Left renal cortex interstitium (tissue), 4 donors: ENCODE measurements at places on chromosomes 2 and 18. TPM values are rescaled to one million over a fixed set of nuclear protein-coding genes. Genes with fewer than 3 reads are reported as not detected.

PDK1 gene
- polyA plus RNA-seq, result 12.1 TPM

FAM228A gene
- polyA plus RNA-seq, result 0.71 TPM

SERPINB4 gene
- polyA plus RNA-seq, result not detected

UGT1A8 gene
- polyA plus RNA-seq, result not detected

PIEZO2 gene
- polyA plus RNA-seq, result 17.8 TPM

- DNase-seq, result no peak
These were observed 29.3 kb upstream of the CYP20A1 start for GRCh38 chr2:203209538-203209937.

DNA sequence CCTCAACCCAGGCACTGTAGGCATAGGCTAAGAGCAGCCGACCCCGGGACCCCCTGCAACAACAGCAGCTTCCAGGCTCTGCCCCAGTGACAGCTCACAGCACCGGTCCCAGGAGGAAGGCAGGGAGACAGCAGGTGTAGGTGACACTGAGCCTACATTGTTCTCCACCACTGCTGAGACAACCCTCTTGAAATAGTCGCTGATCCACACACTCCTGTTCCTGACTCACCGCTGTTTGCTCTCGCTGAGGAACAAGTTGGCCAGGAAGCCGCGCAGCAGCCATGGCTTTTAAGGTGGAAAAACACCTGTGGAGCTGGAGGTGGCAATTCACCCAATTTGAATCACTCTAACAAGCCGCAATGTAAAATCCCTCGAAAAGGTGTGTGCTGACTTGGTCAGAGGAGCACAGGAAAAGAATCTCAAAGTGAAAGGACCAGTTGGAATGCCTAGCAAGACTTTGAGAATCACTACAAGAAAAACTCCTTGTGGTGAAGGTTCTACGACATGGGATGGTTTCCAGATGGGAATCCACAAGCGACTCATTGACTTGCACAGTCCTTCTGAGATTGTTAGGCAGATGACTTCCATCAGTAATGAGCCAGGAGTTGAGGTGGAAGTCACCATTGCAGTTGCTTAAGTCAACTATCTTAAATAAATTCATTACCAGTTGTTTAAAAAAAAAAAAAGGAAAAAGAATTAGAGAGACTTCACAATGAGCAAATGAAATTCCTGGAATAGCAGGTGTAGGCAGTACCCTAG, 167.5 kb downstream of the ARL4C start:
- DNase-seq, result no peak

DNA sequence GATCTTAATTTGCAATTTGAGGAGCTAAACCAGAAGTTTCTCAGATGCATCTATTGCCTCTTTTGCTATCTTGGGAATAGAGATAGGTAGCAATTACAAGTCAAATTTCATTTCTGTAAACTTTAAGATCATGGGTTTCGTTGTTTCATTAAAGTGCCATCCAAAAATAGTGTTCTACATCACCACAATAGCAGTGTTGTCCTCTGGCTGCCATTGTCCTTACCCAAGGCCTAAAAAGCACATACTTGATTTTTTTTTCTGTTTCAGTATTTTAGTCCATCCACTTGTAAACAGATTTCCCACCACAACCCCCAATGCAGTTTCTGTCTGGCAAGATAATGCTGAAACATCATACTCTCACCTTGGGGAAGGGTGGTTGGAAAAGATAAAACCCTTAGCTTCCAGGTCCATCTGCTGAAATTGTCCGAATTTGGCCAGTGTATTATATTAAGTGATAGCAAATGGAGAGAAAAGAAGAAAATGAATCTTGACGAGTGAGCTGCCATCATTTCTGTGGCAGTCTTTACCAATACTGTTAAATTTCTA, 136.2 kb downstream of the LCLAT1 start:
- no peak for DNase-seq

- DNase-seq, result no peak
These were observed 318.5 kb upstream of the CWC22 start for GRCh38 chr2:180325416-180326120.

GRCh38 chr2:152715854-152716428, 1.3 kb downstream of the PRPF40A start:
- no peak for DNase-seq

GRCh38 chr2:232190796-232191195, 187.8 kb upstream of the ALPP start:
- DNase-seq, result no peak

DNA sequence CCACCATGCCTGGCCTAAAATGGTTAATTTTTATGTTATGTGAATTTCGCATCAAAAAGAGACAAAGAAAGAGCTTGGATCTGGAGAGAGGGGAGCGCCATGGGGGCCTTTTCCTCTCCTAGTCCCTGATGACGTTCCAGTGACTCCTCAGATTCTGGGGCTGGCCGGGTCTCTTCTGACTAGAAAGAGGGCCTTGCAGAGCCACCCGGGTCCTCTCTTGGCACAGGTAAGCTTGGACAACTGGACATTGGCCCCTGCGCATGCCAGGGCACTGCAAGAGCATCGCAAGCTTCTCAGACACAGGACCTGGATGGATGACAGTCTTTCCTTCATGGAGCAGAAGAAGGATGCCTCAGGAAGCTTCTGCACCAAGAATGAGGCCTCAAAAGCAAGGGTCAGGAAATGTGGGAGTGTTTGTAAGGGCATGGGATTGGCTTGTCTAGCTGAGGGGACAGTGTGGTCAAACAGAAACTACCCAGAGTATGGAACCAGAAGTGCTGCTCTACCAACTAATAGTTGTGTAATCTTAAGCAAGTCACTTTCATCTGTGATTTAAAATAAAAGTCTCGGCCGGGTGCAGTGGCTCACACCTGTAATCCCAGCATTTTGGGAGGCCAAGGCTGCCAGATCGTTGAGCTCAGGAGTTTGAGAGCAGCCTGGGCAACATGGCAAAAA, 35.2 kb downstream of the FOSL2 start:
- no peak for DNase-seq

- peak; percentile 82 for DNase-seq
These were observed 418.2 kb upstream of the ZEB2 start for GRCh38 chr2:144937910-144938709.

DNA sequence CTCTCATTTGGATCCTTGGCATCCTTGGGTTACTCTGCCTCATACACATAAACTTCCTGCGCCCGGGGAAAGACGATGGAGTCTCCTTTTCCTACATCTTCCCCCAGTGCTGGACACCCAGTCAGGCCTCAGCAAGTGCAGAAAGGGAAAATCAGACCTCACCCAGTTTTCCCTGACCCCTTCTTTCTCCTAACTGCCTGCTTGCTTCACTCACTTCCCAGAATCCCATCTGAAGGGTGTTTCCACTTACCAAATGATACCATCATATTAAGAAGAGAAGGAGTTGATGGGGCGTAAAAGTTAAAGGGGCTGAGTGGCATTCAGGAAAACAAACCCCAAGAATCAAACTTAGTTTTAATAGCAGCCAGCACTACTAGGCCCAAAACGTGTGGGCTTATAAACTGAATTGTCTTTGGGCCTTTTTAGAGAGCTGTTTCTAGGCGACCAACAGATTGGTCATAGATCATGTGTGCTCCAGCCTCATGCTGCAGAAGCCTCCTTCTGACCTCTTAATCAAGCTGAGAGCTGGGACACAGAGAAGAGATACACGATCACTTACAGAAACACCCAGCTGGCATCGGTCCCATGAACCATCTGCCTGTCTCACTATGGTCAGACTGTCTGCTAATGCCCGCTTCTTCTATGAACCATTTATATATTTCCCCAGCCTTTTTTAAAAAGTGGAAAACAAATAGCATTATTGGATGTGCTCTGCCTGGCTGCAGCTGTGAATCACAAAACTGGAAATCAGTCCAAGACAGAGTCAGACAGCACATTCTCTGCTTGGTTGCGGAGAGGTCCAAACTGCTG, 165.7 kb upstream of the SLC14A2 start:
- DNase-seq, result peak; percentile 28

- DNase-seq, result no peak
These were observed 19.1 kb downstream of the LRP2 start for GRCh38 chr2:169343202-169343601.

GRCh38 chr2:144703852-144704708, 184.2 kb upstream of the ZEB2 start:
- no peak for DNase-seq

DNA sequence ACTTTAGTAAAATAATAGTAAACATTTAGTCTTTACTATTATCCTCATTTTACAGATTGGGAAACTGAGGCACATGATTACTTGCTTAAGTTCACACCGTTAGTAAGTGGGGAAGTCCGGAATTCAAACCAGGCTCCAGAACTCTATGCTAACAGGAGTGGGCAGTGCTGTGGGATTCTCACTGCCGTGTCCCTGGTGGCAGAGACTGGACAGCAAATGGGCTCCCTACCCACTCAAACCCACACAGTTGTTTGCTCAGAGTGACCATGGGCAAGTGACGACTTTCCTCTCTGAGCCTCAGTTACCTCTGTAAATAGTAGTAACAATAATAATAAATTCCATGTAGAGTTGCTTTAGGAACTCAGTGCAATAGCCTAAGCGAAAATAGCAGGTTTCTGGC, 24.0 kb downstream of the MAIP1 start:
- no peak for DNase-seq

DNA sequence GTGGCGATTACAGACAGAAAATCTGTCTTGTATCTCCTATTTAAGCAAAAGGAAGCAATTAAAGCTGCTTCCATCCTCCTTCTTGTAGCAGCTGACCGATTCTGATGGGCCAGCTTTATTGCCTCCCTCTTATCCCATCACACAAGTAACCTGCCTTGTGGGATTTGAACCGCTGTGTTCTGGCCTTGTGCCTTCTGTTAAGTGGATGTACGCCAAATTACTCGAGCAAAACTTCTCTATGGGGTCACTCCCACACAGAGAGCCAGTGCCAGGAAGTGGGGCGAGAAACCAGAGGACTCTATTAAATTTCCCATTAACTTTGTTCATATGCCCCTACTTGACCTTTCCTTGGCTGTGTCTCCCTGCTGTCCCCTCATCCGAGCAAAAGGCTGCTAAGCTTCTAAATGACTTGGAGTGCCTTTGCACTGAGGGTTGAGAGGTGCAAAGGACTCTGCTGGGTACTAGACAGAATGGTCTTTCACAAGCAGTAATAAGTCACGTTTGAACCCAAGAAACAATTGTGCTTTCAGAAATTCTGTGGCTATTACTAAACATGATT, 672.5 kb downstream of the MBD2 start:
- DNase-seq, result peak; percentile 31

- no peak for DNase-seq
These were observed 750 bp upstream of the CCDC150 start for GRCh38 chr2:196638765-196639164.

- no peak for DNase-seq
These were observed 223.1 kb downstream of the AGAP1 start for GRCh38 chr2:235716875-235717496.

GRCh38 chr2:11787991-11788390, 41.6 kb downstream of the LPIN1 start:
- DNase-seq, result no peak

DNA sequence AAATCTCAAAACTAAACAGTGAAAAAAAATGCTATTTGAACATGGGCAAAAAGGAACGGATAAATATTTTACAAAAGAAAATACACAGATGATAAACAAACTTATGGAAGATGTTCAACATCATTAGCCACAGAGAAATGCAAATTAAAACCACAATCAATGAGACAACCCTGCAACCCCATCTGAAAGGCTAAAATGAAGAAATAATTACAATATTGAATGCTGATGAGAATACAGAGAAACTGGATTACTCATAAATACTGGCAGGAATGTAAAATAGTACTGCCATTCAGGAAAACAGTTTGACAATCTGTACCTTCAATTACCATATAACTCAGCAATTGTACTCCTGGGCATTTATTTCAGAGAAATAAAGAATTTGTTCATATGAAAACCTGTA, 193.1 kb upstream of the UBE2E3 start:
- no peak for DNase-seq

DNA sequence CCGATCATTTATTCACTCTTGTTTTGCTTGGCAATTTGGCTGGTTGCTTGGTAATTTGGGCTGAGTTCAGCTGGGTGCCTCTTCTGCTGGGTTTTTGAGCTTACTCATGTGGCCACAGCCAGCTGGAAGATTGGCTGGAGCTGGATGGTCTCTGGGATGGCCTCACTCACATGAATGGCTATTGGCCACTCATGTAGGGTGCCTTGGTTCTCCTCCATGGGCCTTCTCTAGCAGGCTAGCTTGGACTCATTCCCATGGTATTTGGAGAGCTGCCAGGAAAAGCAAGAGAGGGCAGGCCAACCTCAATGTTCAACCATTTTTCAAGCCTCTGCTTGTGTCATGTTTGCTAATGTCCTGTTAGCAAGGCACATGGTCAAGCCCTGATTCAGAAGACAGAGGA, 16.9 kb downstream of the ZAP70 start:
- no peak for DNase-seq
